ENCODE measurements at places on chromosomes 7 and 10.

DNA sequence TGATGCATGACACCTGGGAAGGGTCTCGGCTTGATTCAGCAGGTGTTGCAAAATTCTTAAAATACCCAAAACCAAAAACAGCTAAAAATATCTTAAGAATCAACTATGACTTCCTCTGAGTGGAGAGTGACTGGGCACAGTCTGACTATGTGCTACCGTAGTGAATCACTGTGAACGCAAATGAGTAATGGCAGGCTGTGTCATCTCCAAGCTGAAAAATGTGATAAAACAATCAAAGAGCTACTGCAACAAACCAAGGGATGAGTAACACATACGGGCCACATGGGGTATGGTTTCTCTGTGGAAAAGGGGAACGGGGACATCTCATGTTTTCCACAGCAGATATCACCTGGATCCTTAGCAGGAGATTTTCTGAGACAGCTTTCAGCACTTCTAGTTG is 127.5 kb downstream of the ABCA13 start:
- DNase-seq = no peak

DNA sequence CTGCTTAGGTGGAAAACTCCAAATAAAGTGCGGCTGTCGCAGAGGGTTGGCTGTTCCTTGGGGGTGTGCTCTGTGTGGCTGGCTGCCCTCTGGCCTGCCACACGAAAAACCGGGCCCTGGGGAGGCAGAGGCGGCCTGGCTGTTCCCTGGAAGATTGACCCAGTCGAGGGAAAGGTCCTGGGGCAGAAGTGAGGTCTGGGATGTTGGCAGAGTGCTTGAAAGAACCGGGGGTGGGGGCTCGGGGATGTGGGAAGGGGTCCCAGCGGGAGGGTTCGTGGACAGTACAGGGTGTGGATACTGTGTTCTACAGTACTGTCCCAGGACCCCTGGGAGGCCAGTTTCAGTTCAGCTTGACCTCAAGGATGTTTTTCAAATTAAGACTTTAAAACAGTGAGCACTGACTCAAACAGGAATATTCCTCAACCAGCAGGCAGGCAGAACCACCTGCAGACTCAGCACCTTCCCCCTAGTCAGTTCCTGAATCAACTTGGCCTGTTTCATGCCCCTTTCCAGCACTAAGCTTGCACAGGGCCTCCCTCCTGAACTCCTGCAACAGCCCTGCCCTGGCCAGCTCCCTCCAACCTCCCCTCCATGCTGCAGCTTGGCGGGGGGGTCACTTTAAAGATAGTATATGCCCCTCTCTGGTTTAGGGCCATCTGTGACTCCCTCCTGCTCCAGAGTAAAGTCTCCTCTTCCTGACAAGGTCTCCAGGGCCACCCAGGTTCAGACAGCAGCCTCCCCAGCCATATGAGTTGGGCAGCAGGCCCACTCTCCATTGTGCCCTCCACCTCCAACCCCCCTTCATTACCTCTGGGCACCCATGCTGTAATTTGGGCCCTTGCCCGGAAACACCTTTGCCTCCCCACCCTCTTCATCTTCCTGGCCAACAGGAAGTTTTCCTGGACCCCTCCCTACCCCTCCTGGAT is 3.2 kb upstream of the ATP6V1F start:
- no peak for DNase-seq

GRCh38 chr10:43199088-43199683 is 60.9 kb downstream of the CSGALNACT2 start:
- DNase-seq = no peak

- no peak for DNase-seq
Observed at GRCh38 chr10:16929069-16929468, 111.8 kb upstream of the RSU1 start.

DNA sequence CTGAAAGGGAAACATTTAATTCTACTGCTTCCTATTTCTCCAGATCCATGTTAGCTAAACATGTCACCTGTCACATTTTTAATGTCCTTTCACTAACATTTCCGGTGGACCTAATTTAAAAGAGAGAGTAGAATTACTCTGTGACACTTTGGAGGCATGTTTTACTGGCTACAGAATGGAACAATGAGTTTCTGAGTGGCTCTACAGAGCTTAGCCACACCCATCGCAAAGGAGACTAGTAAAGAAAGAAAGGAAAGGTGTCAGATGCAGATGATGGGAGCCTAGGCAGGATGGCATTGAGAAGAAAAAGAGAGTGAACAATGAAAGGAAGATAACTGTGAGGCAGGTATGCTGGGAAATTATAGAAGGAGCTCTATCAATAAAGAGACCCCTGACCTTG is 35.9 kb downstream of the NDUFB2 start:
- DNase-seq = no peak
